ENCODE measurements at places on chromosomes 1 and 21. TPM values are rescaled to one million over a fixed set of nuclear protein-coding genes. Genes with fewer than 3 reads are reported as not detected.

GRCh38 chr1:229162825-229163515 is 107.9 kb upstream of the RAB4A start:
- no peaks in the 10 kb centered on the region for H3K36me3 ChIP-seq
- no peak overlapping the region for H3K4me3 ChIP-seq
- H3K4me1 ChIP-seq, result peaks cover 17% of the 10 kb centered on the region
- DNase-seq, result no peak
- peaks cover 1% of the 10 kb centered on the region for H3K27me3 ChIP-seq

GRCh38 chr1:64745986-64746940 is 1.4 kb downstream of the RAVER2 start:
- no peaks in the 10 kb centered on the region for H3K27me3 ChIP-seq
- H3K36me3 ChIP-seq, result no peaks in the 10 kb centered on the region
- DNase-seq, result no peak
- H3K4me3 ChIP-seq, result peak overlapping the region; percentile 93

DNA sequence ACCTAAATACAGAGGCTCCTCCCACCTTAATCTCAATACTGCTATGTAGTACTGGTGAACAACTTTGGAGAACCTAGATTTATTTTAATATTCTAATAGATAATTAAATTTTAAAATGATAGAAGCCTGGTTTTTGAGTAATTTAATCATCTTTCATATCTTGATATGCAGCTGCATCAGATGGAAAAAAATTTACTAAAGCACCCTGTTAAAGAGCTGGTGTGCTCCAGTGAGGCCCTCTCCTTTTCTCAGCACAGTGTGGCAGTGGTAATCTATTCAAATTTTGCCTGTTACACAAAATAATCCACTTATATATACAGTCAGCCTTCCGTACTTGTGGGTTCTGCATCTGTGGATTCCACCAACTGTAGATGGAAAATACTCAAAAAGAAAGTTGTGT is 82.8 kb downstream of the LRRC8C start:
- H3K27me3 ChIP-seq, result peaks cover 3% of the 10 kb centered on the region
- no peak for DNase-seq
- H3K27ac ChIP-seq, result no peak overlapping the region
- H3K4me3 ChIP-seq, result no peak overlapping the region
- H3K4me1 ChIP-seq, result peaks cover 11% of the 10 kb centered on the region
- H3K36me3 ChIP-seq, result peaks cover 14% of the 10 kb centered on the region

HES3 gene
- total RNA-seq, result not detected

AKNAD1 gene
- not detected for total RNA-seq

CD5L gene
- total RNA-seq, result not detected

PLA2G2D gene
- total RNA-seq, result not detected

All from endothelial cell (in vitro differentiated cells).